ENCODE measurements at places on chromosomes 7 and 10.

DNA sequence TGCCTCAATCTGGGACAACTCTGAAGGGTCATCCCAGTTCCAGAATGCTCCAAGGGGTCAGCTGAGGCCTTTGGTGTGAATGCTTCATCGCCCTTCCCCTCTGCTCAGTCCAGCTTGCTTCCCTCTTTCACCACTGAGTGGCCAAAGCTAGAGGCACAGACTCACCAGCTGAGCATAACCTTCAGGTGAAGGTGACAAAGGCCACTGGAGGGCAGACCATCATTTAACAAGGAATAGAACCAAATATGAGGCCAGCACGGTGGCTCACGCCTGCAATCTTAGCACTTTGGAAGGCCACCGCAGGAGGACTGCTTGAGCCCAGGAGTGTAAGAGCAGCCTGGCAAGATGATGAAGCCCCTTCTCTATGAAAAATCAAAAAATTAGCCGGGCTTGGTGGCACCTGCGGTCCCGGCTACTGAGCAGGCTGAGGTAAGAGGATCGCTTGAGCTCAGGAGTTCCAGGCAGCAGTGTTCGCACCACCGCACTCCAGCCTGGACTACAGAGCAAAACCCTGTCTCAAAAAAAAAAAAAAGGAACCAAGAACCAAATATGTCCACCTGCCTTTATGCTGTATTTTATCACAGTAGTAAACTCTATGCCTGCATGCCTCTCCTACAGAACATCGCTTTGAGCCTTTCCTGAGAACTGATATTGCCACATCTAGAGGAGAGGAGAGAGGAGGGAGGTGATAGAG lies 13.4 kb downstream of the PRKAG2 start:
- DNase-seq = no peak

DNA sequence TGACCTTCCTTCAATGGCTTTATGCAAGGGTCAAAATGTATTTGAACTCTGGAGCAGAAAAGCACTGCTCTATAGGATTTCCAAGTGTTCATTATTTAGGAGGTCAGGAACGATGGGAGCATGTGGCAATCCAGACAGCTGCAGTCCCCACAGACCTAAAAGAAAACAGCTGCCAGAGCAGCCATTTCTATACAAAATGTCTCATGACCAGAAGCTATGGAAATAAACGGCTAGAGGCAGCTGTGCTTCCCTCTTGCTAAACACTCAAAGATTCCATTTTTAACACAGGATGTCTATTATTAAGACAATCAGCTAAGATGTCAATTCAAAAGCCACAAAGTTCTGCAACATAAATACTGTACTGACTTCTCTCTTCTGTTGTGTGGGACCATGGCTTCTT lies 879.1 kb upstream of the C7orf33 start:
- no peak for DNase-seq

- no peak for DNase-seq
These were observed 65.2 kb upstream of the TM9SF3 start for GRCh38 chr10:96651998-96652431.

- DNase-seq = no peak
These were observed 47.3 kb upstream of the BHLHA15 start for GRCh38 chr7:98163704-98164494.

- no peak for DNase-seq
These were observed 128.8 kb upstream of the GPR26 start for GRCh38 chr10:123537188-123537961.

- DNase-seq = no peak
These were observed 38.4 kb upstream of the PHYHIPL start for GRCh38 chr10:59138052-59138451.

GRCh38 chr7:21867226-21867625 lies 78.5 kb downstream of the CDCA7L start:
- no peak for DNase-seq
